ENCODE measurements at places on chromosomes 16 and 17. TPM values are rescaled to one million over a fixed set of nuclear protein-coding genes. Genes with fewer than 3 reads are reported as not detected.

The ARL5C gene
- under 0.01 TPM for total RNA-seq

The CA10 gene
- total RNA-seq: not detected

The CAVIN1 gene
- 467 TPM for total RNA-seq

The MINK1 gene
- 31.9 TPM for total RNA-seq

The KAT8 gene
- total RNA-seq: 46.5 TPM

The KRTAP2-3 gene
- total RNA-seq: not detected

The SBK1 gene
- total RNA-seq: not detected

The CES4A gene
- total RNA-seq: 1.1 TPM

The TMEM92 gene
- 0.16 TPM for total RNA-seq

The CCL13 gene
- total RNA-seq: not detected

The NHLRC4 gene
- 4.7 TPM for total RNA-seq

The C1QTNF8 gene
- total RNA-seq: not detected

The PABPN1L gene
- not detected for total RNA-seq

The OTOP3 gene
- total RNA-seq: not detected

The SLX4 gene
- total RNA-seq: 1.6 TPM

The SKAP1 gene
- not detected for total RNA-seq

The KRT15 gene
- total RNA-seq: 0.63 TPM

The PHKB gene
- 80.8 TPM for total RNA-seq

The TEX19 gene
- total RNA-seq: under 0.01 TPM

The KRTAP9-4 gene
- total RNA-seq: not detected

The CDH16 gene
- total RNA-seq: not detected

The ZP2 gene
- total RNA-seq: not detected

The HID1 gene
- 0.16 TPM for total RNA-seq

The CES1 gene
- total RNA-seq: 0.60 TPM

The DBF4B gene
- total RNA-seq: 2.7 TPM

The KRT28 gene
- not detected for total RNA-seq

The RAMP2 gene
- not detected for total RNA-seq

The CENPV gene
- total RNA-seq: 4.5 TPM

The SOX15 gene
- total RNA-seq: 0.32 TPM

The KRT20 gene
- not detected for total RNA-seq

The TAF1C gene
- total RNA-seq: 14.4 TPM

The KRTAP9-2 gene
- total RNA-seq: not detected

The HASPIN gene
- total RNA-seq: 0.79 TPM

The PRSS53 gene
- 1.4 TPM for total RNA-seq

The CSHL1 gene
- not detected for total RNA-seq

The ZFP90 gene
- total RNA-seq: 18.6 TPM

The CACNA1H gene
- total RNA-seq: under 0.01 TPM

The CFAP119 gene
- total RNA-seq: 0.69 TPM

The YBX2 gene
- total RNA-seq: not detected

The KDM8 gene
- 2.5 TPM for total RNA-seq

The FAM83G gene
- total RNA-seq: 4.6 TPM

The TMC7 gene
- total RNA-seq: 0.52 TPM

The FDXR gene
- 62.7 TPM for total RNA-seq

The SALL1 gene
- 0.16 TPM for total RNA-seq

The ATP1B2 gene
- not detected for total RNA-seq

The SEZ6 gene
- total RNA-seq: not detected

The PKMYT1 gene
- total RNA-seq: not detected

The ATP2A1 gene
- total RNA-seq: 0.16 TPM

The CACNG5 gene
- total RNA-seq: not detected

The NATD1 gene
- 2.5 TPM for total RNA-seq

The DPEP3 gene
- total RNA-seq: not detected

The TBC1D3G gene
- total RNA-seq: not detected

The ZG16B gene
- 0.16 TPM for total RNA-seq

The ZNF200 gene
- 6.3 TPM for total RNA-seq

The ITGB3 gene
- 4.7 TPM for total RNA-seq

The SMIM5 gene
- not detected for total RNA-seq

The MYO15A gene
- total RNA-seq: 2.7 TPM

The TAF15 gene
- total RNA-seq: 46.5 TPM

The CCDC200 gene
- 0.16 TPM for total RNA-seq

All from bronchial smooth muscle cell (primary cell).